ENCODE measurements at places on chromosomes 16 and 17.

GRCh38 chr16:55039931-55040330 lies 109.3 kb downstream of the IRX5 start:
- no peak for DNase-seq

DNA sequence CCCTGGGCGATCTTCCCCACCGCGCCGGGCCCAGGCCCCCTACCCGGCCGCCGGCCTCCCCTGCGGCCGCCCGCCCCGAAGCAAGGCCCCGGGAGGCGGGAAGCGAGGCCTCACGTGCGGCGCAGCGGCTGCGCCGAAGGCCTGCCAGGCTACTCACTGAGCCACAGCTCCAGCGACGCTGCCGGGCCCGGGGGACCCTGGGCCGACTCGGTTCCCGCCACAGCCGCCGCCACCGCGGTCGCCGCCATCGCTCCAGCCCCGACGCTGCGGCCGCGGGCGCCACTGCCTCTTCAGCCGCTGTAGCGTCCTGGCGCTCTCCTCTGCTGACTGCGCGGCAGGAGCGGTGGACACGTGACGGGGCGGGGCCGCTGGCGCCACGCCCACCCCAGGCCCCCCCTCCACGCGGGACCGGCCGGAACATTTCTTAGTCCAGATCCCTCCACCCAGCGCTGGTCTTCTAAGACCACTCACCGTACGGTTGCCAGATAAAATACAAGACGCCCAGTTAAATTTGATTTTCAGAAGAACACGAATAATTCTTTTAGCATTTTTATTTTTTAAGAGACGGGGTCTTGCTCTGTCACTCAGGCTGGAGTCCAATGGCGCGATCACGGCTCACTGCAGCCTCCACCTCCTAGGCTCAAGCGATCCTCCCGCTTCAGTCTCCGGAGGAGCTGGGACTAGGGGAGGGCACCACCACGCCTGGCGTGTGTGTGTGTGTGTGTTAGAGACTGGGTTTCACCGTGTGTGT lies at the start of gene GGA2:
TSS of gene GGA2 (minus strand) at position 331 of the 751 bp plus-strand sequence. CDS start at position 248, 83 bp downstream.
- DNase-seq = peak; percentile 78

DNA sequence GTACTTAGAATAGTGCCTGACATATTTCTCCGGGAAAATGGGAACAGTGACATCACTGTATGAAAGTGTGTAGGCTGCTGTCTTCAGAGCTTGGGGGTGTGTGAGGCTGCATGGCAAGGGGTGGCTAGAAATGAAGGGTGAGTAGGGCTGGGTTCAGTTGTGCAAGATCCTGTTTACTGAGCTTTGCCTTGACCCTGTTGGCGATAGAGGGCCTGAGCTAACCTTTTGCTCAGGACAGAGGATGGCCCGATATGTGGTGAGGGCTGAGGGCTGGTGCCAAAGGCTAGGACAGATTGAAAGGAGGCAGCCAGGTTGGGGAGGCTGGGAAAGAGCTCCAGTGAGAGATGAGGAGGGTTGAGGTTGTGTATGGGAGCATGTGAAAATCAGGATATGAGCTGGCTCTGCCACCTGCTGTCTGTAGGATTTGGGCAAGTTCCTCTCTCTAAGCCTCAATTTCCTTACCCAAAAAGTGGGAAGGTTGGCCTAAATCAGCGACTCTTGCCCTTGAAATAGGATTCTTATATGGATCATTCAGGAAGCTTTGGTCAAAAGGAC lies 6.0 kb upstream of the CCL1 start:
- DNase-seq = no peak

DNA sequence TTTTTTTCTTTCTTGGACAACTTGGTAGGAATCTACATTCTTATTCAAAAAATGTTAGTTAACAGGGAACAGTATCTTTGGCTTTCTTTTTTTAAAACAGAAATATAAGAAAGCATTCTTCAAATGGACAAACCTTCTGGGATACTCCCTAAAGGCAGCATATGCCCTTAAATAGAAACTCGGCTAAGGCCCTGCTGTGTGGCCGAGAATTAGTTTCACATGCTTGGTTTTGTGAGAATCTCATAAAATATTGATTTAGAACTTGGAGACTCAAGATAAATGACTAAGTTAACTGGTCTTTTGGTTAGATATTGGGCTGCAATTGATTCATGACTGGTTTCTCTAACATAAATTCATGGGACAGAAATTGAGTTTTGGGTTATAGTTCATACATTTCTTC lies 359.9 kb upstream of the XYLT1 start:
- DNase-seq = no peak

DNA sequence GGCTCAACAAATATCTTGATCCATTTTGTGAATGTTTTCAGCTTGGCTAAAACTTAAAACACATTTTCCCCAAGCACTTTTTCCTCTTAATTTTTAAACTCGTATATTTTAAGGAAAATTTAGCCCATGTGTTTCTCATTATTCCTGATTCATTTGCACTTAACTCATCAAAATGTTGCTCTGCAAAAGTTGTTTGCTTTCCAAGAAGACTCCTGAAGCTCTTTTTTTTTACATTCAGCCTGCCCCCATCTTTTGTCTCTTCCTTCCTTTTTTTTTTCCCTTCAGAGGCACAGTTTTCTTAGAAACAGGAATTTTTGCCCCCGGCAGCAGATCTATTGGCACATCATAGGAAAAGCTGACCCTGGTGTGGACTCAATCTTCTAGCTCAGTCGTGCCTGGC lies 155.0 kb upstream of the SALL1 start:
- no peak for DNase-seq

GRCh38 chr16:8998108-8998507 lies 34.4 kb upstream of the USP7 start:
- DNase-seq = no peak

DNA sequence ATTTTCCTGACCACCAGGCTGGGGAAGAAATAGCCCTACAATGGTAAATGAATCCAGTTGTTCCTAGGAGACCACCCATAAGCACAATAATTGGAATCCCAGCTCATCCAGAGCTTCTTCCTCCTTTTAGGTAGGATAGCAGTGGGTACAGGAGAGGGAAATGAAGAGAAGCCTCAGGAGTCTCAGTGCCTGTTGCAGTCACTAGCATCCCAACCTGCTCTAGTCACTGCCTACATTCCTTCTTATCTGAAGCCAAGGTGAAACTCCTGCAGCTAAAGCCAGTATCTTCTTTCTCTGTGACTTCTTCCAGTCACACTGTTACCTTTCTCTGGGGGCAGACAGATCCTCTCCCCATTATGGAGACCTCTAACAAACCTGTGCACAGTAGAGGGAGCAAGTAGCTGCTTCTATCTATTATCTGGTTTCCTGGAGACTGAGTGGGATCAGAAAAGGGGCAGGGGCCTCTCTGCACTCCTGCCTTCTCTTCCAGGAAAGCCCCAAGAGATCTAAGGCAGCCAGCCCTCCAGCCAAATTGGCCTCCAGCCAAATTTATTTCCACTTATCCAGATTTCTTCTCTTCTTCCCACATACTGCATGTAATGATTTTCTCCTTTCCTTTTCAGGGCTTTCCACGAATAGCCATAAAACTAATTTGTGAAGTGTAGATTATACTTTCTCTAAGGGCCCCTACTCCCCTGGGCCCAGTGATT lies 85.5 kb downstream of the SSH2 start:
- DNase-seq = no peak

DNA sequence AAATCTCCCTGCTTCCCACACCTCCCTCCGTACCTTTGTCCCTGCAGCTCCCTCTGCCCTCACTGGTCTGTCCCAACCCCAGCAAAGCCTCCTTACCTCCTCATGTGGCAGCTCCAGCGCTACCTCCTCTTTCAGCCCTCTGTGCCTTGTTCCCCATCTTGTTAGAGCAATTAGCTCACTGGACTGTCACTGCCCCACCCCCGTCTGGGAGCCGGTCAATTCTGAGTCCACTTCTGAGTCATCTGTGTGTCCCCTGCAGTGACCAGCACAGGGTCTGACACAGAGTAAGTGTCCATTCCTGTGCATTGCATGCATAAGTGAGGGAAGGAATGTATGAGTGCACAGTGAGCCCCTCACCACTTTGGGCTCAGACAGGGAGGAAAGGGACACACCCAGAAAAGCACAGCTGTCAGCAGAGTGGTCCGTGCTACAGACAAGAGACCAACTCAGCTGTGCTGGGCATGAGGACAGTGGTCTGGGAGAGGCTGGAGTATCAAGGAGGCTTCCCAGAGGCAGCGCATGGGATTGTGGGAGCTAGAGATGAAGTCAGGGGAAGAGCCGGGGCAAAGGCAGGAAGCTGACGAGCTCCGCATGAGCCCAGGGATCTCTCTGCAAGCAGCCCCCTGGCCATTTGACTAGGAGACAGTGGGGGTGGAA lies 45.9 kb downstream of the PITPNM3 start:
- no peak for DNase-seq

DNA sequence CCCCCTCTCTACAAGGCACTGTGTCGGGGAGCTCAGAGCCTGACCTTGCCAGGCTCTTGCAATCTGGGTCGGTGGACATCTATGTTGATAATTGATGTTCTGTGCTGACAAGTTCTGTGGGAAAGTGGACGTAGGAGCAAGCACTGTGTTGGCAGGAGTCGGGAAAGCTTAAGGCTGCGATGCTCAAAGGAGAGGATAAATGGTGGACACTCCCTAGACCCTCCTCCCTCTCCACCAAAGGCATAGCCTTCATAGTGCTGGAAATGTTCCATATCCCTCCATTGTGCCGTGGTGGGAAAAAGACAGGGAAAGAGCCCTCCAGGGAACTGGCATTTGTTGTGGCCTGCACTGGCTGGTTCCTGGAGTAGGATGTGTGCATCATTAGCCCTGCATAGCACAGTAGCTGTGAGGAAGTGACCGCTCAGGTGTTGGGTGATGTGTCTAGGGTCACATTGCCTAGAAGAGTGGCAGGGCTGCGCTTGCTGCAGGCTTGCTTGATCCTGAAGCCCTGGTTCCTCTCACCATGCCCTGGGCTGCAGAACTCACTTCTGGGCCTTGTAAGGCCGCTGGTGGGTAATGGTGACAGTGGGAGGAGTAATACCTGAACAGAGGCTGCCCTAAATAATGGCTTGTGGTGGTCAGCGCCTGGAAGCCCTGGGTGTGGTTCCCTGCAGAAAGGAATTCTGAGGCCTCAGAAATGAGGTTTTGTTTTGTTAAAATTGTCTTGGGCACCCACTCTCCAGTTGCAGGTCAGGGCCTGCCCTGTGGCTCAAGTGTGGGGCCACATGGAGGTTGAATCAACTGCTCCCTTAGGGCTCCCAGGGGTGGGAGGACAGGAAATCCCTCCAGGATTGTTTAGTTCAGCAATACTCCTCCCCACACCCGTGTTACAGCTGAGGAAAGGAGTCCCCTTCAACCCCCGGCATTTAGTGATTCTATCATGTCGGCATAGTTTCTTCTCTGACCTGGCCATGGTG lies 62.6 kb downstream of the KSR1 start:
- DNase-seq = no peak

DNA sequence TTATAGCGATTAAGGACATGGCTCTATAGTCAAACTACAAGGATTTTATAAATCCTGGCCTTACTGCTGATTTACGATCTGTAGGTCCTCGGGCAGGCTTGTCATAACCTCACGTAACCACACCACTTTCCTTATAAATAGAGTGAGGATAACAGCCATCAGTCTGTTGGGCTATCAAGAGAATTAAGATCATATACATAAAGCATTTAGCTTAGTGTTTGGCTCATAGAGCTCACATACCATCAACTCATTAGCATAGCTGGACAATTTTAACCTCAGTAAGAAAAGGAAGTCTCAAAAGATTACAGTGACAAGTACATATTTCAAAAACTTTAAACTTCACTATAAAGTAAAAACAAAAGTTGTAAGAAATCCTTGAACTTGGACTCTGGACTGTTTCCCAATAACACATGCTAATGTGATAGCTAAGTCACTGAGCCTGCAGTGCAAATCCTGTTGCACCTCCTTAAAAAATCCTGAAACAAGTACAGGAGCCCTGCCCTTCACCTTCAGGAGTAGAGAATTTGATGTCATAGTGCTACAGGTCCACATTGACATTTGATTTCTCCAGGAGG lies 20.8 kb upstream of the CLEC3A start:
- DNase-seq = no peak

DNA sequence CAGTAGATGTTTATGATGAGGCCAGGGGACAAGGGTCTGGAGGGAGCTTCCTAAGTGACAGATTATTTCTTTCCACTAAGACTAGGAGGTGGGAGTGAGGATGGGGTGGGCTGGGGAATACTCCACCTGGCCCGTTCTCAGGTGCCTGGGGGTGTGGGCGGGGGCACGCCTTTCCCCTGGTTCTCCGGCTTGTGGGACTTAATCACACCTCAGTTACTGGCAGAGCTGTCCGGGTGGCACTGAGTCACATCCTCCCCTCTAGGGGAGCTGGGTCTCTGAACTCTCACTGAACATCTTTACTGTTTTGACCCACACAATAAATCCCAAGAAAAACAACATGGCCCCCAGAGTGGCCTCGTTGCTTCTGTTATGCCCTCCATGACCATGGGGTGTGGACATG lies 332.8 kb downstream of the MAF start:
- DNase-seq = no peak

- no peak for DNase-seq
Observed at GRCh38 chr16:73171901-73172240, 123.9 kb upstream of the ZFHX3 start.

GRCh38 chr17:75133001-75133400 lies 1.5 kb upstream of the NT5C start:
- no peak for DNase-seq

DNA sequence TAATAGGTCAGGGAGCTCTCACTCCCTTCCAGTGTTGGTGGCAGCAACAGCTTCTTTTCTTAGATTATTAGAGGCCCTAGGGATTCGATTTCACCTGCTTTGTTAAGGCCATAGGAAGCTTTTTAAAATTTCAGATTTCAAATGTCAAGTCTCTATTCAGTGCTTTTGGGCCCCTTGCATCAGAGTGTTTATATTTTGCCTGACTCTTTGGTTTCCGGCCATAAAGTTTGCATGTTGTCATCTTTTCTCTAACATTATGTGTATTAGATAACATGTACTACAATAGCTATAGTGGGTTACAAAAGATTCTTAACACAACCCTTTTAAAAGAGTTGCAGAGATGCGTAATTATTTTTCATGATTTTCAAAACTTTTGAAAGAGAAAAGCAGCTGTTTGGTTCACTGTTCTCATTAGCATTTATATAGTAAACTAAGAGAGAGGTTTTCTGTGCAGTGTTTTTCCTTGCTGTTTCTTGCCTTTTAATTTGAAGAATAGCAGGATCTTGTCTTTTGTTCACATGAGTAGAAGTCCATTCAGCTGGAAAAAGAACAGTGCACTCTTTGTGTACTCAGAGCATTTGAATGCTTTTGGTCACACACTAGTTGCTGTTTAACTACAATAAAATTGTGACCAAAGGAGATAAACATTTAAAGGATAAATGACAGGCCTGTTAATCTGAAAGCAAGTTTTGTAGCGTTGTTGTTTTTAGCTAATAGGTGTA lies 52.5 kb downstream of the FTO start:
- DNase-seq = no peak

DNA sequence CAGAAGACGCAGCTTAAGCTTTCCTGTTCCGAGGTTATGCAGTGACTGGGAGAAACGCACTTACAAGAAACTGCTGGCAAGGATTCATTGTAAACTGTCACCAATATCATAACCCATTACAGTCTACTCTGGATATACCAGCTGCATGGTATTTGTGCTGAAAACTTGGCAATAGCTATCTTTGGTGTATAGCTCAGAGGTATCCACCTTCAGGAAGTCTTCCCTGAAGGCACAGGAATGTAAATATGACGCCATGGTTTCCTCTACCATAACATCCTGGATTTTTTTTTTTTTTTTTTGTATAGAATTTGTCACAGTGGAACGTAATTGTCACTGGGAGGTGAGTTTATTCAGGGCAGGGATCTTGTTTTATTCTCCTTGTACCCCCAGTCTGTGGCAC lies 406.2 kb downstream of the GRIN2A start:
- no peak for DNase-seq

GRCh38 chr17:32158870-32159585 lies 16.7 kb downstream of the RHOT1 start:
- no peak for DNase-seq

GRCh38 chr17:40922239-40922638 lies 15.2 kb downstream of the KRT23 start:
- no peak for DNase-seq
